ENCODE measurements at places on chromosomes 4 and X.

DNA sequence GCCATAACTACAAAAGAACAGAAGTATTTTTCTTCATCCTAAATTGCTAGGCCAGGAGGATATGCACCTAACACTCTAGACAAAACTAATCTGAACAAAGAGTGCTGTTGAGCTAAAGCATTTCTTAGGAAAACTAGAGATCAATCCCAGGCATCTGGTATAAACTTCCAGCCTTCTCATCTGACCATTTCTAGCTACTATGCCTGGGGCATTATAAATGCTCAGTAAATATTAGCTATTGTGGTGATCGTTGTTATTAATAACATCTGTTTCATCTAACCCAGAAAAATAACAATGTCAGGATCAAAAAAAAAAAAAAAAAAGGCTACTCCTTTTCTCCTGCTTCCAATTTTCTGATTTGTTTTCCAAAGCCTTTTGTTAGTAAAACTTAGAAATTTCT lies 7.7 kb upstream of the SLC10A6 start:
- no peak for DNase-seq

DNA sequence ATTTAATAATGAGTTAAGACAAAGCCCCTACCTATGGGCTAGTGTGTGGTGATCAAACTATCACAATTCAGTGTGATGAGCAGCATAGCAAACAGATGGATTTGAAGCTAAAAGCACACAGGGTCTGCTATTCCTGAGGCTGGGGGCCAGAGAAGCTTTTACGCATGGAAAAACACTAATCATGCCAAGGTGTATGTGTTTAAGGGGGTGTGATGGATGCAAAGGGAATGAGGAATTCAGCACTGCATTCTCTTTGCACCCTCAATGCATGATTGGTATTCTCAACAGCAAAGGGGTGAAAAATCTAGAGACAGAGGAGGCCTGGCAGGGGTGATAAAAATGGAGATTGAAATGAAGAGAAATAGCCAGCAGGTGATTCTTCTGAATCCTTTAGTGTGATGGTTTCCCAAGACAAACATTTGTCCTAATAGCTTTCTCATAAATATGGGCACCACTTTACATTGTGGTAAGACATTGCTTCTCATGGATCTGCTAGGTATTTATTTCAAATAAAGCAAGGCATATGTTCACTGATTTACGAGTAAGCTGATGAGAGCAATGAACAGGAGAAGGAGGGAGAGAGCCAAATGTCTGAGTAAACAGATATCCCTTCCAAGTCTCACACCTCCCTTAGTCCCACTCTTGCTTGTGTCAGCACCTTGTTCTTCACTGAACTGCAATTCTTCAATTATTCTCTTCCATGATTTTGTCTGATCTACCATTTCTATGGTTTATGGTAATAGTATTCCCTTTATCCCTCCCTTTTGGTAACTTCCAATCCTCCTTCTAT lies 15.7 kb downstream of the C1QTNF7 start:
- DNase-seq: no peak

GRCh38 chr4:4855301-4856070 lies 4.0 kb upstream of the MSX1 start:
- DNase-seq: no peak

DNA sequence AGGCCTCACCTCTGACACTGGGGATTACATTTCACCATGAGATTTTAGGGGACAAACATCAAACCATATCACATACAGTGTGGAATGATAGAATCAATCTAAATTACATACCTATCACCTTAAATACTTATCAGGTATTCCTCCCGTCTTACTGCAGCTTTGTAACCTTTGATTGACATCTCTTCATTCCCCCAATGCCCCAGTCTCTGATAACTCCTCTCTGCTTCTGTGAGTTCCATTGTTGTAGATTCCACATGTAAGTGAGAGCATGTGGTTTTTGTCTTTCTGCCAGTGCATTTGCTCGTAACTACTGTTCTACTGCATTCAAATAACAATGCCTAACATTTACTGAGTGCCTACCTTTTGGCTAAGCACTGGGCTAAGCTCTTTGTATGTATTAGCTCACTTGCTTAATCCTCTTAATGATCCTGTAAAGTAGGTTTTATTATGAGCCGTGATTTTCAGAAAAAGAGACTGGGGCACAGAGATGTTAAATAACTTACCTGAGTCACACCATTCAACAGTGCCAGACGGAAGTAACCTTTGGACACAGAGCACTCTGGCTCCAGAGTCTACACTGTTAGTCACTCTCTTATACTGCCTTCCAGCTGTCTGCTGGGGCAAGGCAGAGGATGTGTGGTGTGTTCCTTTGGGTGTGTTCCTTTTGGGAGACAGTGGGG lies 63.7 kb upstream of the ESX1 start:
- no peak for DNase-seq

GRCh38 chr4:107780665-107781064 lies 44.1 kb upstream of the SGMS2 start:
- DNase-seq: peak; percentile 55

- DNase-seq: peak; percentile 60
Observed at GRCh38 chr4:143240939-143241679, 56.4 kb downstream of the USP38 start.

DNA sequence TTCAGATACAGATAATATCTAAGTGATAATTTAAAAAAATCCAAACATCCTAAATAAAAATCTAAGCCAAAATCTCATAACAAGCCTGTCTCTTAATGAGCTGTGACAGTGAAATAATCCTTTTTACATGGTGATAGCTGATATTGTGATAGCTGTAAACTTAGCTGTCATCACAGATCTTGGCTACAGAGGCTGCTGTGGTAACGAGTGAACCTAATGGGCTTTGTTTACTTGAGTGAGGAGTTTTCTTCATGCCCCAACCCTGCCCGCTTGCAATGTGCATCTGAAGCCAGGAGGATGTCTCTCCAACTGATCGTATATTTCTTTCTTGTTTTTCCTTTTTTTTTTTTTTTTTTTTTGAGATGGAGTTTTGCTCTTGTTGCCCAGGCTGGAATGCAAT lies 41.5 kb upstream of the YTHDC1 start:
- DNase-seq: no peak

- DNase-seq: no peak
Observed at GRCh38 chr4:86947501-86948120, 12.8 kb downstream of the AFF1 start.
